ENCODE measurements at places on chromosomes 5 and 9.

DNA sequence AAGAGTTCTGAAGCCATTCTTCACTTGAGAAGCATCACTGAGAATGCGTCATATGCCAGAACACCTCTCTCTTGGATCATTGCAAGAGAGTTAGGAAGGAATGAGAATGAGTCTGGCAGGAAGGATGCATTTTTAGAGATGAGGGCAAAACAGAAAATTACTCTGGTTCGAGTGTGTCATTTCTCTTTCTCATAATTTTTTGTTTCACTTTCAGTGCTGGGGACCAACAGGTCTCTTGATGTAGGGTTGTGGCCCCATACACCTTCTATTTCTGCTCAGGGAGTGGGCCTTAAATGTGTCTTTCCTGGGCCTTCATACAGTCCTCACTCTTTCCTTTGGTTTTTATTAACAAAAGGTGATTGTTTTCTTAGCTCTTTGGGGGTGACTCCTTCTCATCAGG lies 302.4 kb downstream of the NR3C1 start:
- DNase-seq = no peak
- H3K36me3 ChIP-seq = no peaks in the 10 kb centered on the region
- H3K4me1 ChIP-seq = peaks cover 2% of the 10 kb centered on the region
- H3K27me3 ChIP-seq = no peaks in the 10 kb centered on the region
- H3K27ac ChIP-seq = no peak overlapping the region
- no peak overlapping the region for H3K4me3 ChIP-seq

GRCh38 chr5:51273021-51273420 lies 110.2 kb upstream of the ISL1 start:
- no peaks in the 10 kb centered on the region for H3K27me3 ChIP-seq
- no peak for DNase-seq
- no peak overlapping the region for H3K27ac ChIP-seq
- no peak overlapping the region for H3K4me3 ChIP-seq
- H3K36me3 ChIP-seq = no peaks in the 10 kb centered on the region

DNA sequence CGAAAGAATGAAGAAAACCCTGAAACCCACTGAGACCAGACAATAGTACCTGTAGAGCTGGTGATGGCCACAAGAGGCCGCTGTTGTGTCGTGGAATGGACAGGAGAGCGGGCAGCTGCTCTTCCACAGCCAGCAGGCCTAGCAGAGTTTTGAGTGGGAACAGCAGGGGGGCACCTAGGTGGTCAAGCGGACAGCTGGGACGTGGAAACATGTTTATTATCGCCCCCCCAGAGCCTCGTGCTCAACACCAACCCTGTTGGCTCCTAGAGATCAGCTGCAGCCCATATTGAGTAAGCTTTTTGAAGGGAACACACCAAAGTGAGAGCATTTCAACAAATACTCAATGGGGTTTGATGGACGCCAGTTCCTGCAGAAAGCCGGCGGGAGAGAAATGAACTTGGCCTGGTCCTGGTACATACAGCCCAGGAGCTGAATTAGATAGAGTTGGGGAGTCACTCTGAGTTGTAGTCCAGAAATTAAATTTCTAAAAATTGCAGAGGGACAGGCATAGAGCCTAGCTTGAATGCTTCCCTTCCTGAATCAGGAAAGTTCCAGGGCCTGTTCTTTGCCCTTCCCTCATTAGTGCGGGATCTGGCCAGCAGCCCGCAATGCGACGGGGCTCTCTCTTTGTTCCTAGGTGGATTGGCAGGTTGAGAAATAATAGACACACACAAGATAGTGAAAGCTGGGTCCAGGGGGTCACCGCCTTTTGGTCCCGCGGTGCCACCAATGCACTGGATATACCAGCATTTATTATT lies 33.8 kb downstream of the MFAP3 start:
- H3K27me3 ChIP-seq = no peaks in the 10 kb centered on the region
- H3K4me3 ChIP-seq = no peak overlapping the region
- peak; percentile 83 for DNase-seq
- H3K4me1 ChIP-seq = peaks cover 10% of the 10 kb centered on the region
- no peak overlapping the region for H3K27ac ChIP-seq
- no peaks in the 10 kb centered on the region for H3K36me3 ChIP-seq

DNA sequence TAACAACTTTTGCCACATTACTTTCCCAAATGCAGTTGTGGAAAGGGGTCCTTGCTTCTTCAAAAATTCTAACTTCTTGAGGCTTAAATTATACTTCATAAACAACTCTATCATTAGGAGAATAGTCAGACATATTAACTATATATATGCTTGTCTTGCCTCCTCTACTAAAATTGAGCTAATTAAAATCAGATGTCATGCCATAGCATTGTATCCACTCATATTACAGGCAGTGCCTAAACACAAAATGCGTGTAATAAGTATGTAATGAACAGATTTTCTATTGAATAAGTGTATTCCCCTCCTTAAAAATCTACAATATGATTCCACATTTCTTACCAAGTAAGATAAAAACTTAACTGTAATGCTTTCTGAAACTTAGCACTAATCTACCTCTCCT lies 204.5 kb downstream of the PLK2 start:
- DNase-seq = no peak
- H3K4me1 ChIP-seq = no peaks in the 10 kb centered on the region
- no peaks in the 10 kb centered on the region for H3K36me3 ChIP-seq
- no peak overlapping the region for H3K4me3 ChIP-seq
- H3K27me3 ChIP-seq = no peaks in the 10 kb centered on the region
- H3K27ac ChIP-seq = no peak overlapping the region

- no peaks in the 10 kb centered on the region for H3K27me3 ChIP-seq
- no peaks in the 10 kb centered on the region for H3K4me1 ChIP-seq
- H3K36me3 ChIP-seq = no peaks in the 10 kb centered on the region
- H3K27ac ChIP-seq = no peak overlapping the region
- no peak overlapping the region for H3K4me3 ChIP-seq
- DNase-seq = no peak
These were observed 14.1 kb downstream of the TDRD7 start for GRCh38 chr9:97425973-97426336.

- H3K27ac ChIP-seq = no peak overlapping the region
- H3K4me1 ChIP-seq = no peaks in the 10 kb centered on the region
- no peaks in the 10 kb centered on the region for H3K27me3 ChIP-seq
- H3K36me3 ChIP-seq = no peaks in the 10 kb centered on the region
These were observed 158.6 kb downstream of the PAPPA start for GRCh38 chr9:116312221-116312620.

DNA sequence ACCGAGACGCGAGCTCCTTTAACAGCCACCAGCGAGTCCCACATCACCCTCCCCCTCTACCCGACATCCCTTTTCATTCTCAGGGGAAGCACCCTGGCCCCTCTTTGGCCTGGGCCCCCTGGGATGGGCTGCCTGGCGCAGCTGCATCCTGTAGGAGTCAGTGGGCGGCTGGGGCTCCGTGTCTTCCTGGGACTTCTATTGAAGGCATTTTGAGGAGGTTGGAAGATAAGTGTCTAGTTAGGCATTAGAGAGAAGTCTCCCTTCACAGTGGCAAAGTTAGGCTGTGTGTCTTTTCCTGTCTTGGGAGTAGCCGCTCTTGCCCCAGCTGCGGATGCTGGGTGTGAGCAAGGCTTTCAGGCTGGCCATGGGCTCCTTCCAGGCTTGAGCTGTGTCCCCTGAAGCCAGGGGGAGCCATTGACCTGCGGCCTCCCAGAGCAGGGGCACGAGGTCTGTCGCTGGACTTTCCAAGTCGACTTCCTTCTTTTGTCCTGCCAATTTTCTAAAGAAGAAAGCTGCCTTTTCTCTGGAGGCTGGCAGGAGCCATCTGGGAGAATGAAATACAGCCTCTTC lies 18.6 kb upstream of the NKD2 start:
- no peak overlapping the region for H3K4me3 ChIP-seq
- H3K27ac ChIP-seq = peak overlapping the region; percentile 10
- H3K27me3 ChIP-seq = no peaks in the 10 kb centered on the region
- peaks cover 8% of the 10 kb centered on the region for H3K4me1 ChIP-seq
- DNase-seq = no peak

GRCh38 chr5:73726071-73726470 lies 100.1 kb downstream of the ARHGEF28 start:
- no peak for DNase-seq
- H3K36me3 ChIP-seq = no peaks in the 10 kb centered on the region
- no peak overlapping the region for H3K27ac ChIP-seq

DNA sequence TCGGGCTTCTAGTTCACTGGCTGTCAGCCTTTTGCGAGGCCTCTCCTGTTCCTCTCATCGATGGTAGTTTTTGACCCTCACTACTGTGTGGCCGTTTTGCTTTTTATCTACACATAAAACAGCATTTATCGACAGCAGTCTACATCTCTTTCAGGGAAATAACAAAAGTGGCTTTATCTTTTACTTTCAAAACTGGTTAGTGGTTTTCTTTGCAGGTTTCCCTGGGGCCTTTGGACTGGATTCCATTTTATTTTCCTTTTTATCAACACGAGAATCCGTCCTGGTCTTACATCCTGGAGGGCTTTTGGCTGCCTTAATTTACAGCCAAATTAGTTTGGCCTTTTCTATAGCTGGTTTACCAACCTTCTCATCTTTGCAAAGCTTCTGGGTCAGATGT lies 793 bp upstream of the PKD2L2 start:
- H3K27ac ChIP-seq = no peak overlapping the region
- no peak for DNase-seq
- H3K4me1 ChIP-seq = peaks cover 2% of the 10 kb centered on the region
- H3K36me3 ChIP-seq = no peaks in the 10 kb centered on the region
- no peak overlapping the region for H3K4me3 ChIP-seq

DNA sequence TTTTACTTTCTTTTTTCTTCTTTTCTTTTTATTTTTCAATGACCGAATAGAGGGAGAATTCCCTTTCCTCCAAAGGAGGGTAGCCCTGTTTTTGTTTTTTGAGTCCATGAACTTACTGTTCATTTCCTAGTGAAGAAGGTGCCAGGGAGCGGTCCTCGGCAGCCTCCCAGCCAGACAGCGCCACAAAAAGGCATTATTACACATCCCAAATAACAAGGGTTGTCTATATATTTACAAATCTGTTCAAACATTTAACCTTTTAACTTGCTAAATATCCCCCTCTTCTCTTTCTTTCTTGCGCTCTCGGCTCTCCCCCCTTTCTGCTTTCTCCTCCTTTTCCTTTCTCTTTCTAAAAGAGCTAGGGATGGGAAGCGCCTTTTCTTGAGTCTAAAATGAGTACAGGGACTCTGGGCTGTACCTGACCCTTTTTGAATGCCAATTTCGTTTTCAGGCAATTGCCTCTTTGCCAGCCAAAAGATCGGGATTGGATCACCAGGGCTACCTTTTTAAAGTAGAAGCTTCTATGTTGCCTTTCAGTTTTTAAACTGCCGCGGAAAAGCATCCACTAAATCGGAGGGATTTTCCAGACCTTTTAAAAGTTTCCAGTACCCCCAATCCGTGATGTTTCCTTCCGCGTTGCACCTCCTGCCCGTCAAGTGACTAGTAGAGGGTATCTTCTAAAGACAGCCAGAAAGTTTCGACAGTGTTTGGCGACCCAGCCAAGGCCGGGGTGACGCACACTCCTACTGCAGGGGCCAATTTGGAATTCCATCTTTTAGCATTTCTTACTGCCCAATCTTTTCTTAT lies 125.6 kb downstream of the TMEM161B start:
- peak; percentile 31 for DNase-seq
- no peak overlapping the region for H3K27ac ChIP-seq
- no peaks in the 10 kb centered on the region for H3K36me3 ChIP-seq
- no peak overlapping the region for H3K4me3 ChIP-seq

GRCh38 chr9:18474783-18475182 lies 830 bp downstream of the ADAMTSL1 start:
- H3K36me3 ChIP-seq = no peaks in the 10 kb centered on the region
- H3K4me3 ChIP-seq = no peak overlapping the region
- no peak for DNase-seq

GRCh38 chr9:119280740-119281485 lies 88.3 kb downstream of the BRINP1 start:
- no peak overlapping the region for H3K27ac ChIP-seq
- no peaks in the 10 kb centered on the region for H3K4me1 ChIP-seq
- no peaks in the 10 kb centered on the region for H3K27me3 ChIP-seq

DNA sequence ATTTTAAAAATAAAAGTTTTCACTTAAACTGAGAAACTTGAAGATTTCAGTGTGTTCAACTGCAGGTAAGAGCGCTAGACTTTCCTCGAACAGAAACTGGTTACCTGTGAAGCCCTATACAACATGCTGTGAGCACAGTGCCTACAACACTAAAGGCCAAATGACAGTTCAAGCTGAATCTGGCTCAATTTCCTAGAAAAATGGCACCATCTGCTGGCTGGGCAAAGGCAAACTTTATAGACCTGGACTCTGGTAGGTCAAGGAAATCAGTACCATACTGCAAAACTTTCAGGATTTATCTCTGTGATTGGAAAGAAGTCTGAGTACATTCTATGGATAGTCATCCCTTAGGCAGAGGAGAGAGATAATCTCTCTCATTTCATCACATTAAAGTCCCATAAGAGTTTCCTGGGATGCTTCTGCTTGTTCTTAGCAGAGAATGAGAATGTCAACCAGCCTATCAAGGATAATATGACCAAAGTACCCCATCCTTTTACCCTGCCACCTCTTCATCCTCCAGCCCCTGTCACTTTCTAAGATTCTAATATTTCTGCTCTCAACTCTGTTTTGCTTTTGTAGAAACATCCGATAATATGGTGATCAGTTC lies 31.8 kb upstream of the FOXB2 start:
- no peak for DNase-seq
- no peaks in the 10 kb centered on the region for H3K36me3 ChIP-seq
- H3K4me3 ChIP-seq = no peak overlapping the region
- H3K27me3 ChIP-seq = no peaks in the 10 kb centered on the region
- no peaks in the 10 kb centered on the region for H3K4me1 ChIP-seq

GRCh38 chr5:15902066-15902465 lies 277.5 kb downstream of the MARCHF11 start:
- no peak overlapping the region for H3K27ac ChIP-seq
- H3K4me3 ChIP-seq = no peak overlapping the region
- no peaks in the 10 kb centered on the region for H3K27me3 ChIP-seq
- DNase-seq = no peak
- H3K36me3 ChIP-seq = no peaks in the 10 kb centered on the region

DNA sequence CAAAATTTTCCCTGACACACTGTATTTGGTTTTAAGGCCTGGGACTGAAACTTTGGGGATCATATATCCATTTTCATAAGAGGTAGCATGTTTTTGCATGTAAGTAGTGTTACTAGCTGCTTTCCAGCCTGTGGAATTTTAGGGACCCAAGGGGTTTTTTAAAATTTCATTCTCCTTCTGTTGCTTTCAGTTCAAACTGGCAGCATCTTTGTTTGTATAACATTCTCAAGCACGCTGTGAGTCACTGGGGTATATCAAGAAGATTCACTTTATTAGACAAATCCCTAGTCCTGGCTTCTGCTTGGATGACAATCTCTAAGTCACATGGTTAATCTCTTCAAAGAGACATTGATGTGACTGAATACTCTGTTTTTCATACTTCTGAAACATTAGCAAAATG lies 479.0 kb downstream of the CYLC2 start:
- H3K4me1 ChIP-seq = no peaks in the 10 kb centered on the region
- H3K27ac ChIP-seq = no peak overlapping the region
- DNase-seq = no peak
- no peak overlapping the region for H3K4me3 ChIP-seq
- no peaks in the 10 kb centered on the region for H3K27me3 ChIP-seq

Measured in neuronal stem cell (in vitro differentiated cells).